Stimulated activated CD8-positive, alpha-beta memory T cell treated with anti-CD3 and anti-CD28 coated beads, Interleukin-4, amount 100 ng/mL, for 1 hour (primary cell): ENCODE measurements at places on chromosomes 11 and 22.

DNA sequence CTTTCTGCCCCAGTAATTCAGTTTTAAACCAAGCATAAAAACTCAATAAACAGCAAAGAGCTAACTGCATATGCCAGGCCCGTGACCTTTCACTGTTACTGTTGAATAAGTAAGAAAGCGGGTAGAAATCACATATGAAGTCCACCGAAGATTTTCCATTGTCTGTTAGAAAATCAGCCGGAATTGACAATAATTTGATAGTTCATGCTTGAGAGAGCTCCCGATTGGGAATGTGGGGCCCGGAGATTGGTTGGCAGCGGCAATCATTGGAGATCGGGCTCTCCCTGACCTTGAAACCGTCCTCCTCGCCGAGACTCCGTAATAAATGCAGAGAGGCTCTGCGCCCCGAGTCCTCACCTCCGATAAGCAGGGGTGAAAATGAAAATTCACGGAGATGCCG lies 709.6 kb downstream of the BRD1 start:
- DNase-seq: no peak

DNA sequence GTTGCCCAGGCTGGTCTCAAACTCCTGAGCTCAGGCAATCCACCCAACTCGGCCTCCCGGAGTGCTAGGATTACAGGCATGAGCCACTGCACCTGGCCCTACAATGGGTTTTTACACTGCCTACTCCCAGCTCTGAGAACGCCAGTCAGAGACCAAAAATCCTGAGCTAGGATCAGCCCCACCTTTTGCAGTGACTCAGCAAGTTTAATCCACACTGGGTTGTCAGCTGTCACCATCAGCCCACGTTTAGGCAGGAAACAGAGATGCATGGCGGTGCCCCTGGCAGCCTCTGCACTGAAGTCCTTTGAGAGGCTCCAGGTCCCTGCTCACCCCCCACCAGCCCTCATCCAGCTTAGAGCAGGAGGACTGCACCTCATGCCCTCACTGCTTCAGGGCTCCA lies 117.6 kb downstream of the ARHGAP8 start:
- DNase-seq: no peak

DNA sequence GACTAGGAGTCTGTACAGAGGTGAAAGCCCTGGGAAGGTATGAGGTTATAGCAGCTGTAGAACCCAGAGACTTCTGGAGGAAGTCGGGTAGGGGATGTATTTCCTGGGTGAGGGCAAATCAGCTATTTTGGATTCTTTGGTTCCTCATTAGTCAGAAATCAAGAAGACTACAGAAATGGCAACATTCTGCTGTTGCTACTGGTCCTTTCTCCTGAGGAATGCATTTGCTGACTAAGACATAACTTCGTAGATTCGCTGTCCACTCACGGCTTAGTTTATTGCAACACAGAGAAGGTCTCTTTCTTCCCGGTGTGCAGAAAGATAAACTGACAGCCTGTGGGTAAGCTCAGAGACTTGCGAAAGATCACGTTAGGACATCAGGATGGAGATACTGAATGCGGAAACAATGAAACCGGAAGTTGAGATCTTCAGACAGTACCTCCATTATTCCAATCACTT lies 25.3 kb upstream of the SESN3 start:
- DNase-seq: no peak

DNA sequence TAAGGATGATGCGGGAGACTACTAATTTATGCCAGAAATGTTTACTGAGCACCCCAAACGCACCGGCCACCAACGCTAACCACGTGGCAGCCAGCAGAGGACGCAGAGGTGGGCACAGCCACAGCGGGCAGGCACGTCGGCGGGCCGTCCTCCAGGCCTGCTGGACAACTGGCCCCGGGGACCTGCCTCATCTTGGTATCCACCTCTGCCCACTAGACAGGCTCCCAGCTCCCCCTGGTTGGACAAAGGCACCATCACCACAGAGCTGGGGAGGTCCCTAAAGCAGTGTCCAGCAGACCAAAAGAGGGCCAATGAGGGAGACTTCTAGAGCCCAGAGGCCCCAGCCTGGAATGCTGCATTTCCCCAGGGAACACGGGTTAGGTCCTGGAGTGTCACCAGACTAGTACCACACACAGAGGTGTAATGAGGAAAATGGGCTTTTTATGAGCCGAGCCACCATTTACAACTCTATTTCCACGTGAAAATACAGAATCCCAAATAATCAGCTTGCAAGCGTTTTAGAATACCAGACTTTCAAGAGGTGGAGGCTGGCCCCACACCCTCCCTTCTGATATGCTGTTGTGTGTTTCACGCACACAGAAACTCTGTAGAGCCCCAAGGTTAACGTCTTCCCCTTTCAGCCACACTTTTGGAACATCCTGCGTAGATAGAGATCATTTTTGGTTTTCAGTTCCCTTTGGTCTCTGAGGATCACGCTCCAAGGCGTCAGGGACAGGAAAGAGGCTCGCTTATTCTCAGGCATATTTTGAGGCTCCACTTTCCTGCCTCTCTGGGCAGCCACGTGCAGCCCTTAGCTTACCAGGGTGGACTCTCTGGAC lies 23.7 kb upstream of the BID start:
- DNase-seq: no peak

- no peak for DNase-seq
These were observed 81.5 kb downstream of the AMBRA1 start for GRCh38 chr11:46512261-46512881.

DNA sequence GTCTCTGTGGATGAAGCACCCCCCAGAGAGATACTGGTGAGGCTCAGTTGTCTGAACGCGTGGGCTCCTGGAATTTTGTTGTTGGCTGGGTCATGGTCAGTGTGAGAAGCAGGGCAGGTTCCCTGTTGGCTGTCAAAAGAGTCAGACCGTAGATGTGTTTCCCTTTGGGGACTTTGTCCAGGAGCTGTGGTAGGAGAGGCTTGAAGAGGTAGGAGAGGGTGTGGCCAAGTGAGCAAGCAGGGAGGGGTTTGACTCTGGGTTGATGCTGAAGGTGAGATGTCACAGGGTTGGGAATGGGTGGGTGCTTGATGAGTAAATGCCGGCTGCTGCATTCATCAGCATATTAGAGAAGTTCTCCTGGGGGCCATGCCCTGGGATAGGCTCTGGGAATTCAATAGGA lies 803.2 kb downstream of the TBC1D22A start:
- no peak for DNase-seq

DNA sequence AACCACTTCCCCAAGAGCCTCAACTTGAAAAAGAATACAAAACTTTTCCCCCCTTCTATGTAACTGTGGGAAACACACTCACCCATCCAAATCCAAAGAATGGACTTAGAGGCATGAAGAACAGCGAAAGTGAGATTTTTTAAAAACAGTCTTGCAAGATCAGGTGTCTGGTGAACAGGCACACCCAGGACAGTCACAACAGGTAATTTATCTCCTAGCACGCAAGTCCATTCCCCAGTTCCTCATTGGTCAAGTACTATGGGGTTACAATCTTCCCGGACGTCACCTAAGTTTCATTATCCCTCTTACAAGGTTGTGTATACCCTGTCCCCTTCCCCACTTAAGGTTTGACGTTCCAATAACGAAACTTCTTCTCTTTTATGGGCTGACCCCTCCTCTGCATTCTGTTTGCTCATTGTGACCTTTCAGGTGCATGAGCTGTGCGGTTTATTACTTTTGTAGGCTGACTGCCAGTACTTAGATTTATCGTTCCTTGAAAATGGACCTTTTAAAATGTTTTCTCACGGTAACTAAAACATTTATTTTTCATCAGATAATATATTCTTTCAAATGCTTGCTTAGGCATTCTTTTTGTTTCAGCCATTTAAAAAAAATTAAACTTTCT lies 1401.9 kb downstream of the FAM181B start:
- DNase-seq: no peak

DNA sequence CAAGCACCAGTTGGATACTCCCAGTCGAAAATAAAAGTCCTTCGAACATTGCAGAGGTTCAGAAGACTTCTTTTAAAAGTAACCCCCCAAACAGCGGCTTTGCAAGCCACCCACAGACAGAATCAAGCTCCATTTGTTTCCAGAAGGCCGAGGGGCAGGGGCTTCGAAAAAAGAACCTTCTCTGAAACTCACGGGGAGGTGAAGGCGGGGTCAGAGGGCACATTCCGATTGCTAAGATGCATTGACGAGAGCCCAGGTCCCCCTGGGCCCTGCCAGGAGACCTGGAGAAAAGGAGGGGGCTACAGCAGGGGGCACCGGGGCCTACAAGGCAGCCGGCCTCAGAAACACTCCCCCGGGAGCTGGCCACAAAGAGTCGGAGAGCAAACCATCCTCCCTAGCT lies 306.8 kb downstream of the MN1 start:
- no peak for DNase-seq

- no peak for DNase-seq
These were observed 43.2 kb downstream of the ME3 start for GRCh38 chr11:86629045-86629706.

DNA sequence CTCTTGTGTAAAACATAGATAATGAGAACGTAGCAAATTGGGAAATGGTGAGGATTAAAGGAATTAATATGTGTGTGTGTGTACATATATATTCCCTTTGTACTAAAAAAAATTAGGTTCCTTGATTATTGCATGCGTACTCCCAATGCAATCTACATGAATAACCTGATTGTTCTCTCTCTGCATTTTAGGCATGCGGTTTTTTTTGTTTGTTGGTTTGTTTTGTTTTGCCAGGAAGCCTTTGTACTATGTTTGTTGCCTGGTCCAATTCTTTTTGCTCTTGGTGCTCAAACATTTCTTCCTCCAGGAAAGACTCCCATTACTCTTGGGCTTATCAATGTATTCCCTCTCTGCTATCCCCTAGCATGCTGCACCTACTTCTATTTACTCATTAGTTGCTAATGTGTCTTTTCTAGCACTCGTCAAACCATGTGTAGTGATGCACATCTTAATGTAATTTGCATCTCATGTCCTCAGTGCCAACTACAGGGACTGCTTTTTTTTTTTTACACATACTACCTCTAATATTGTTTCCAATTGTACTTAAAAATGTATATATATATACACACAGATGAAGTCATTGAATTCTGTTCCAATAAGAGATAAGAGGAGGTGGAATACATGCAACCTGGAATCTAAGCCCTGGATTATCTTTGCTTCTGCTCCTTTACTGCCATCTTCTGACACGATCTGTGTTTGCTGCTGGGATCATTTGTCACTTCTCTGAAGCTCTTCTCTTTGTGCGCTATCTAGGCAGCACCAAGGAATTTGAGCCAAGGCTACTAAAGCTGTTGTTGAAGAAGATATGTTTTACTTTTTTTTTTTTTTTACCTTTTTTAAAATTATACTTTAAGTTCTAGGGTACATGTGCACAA lies 197.2 kb upstream of the ANO3 start:
- DNase-seq: no peak

- DNase-seq: no peak
These were observed 17.8 kb downstream of the CHORDC1 start for GRCh38 chr11:90204832-90205646.

DNA sequence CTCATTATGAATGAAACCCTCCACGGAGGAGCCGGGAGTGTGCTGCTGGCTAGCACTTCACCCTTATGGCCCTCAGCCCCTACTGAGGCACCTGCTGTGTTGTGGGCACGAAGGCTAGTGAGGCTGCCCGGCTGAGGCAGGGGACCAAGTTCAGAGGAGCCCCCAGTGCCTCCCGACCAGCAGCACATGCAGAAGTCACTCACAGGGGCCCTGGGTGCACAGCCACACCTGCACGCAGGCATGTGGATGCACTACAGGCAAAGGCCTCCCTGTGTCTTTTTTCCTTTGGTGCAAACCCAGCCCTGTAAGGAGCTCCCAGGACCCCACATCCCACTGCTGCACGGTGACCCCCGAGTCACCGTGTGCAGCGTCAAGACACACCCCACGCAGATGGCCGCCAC lies 261.5 kb downstream of the BRD1 start:
- no peak for DNase-seq

GRCh38 chr11:115087791-115088190 lies 409.5 kb downstream of the NXPE2 start:
- DNase-seq: no peak

- no peak for DNase-seq
These were observed 9.2 kb downstream of the THYN1 start for GRCh38 chr11:134243913-134244312.

GRCh38 chr22:28005513-28005912 lies 86.5 kb upstream of the PITPNB start:
- DNase-seq: no peak

- DNase-seq: no peak
These were observed 4.4 kb downstream of the BIK start for GRCh38 chr22:43114958-43115357.

DNA sequence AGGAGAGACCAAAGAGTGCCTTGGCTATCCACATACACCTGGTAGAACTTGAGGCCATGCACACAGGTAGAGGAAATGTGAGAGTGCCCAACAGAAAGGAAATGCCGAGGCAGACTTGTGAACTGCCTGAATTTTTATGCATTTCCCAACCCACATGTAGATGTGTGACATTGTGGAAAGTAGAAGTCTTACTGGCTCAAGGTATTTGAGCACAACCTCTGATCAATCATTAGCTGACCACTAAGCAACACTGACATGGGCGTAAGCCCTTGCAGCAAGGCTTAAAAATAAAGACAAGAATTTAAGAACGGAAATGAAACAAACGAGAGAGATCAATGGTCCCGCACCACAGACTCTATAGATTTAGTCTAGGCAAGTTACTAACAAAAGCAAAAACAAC lies 62.6 kb downstream of the POLD3 start:
- no peak for DNase-seq

GRCh38 chr22:20215742-20216141 lies 52.4 kb downstream of the RTN4R start:
- no peak for DNase-seq

DNA sequence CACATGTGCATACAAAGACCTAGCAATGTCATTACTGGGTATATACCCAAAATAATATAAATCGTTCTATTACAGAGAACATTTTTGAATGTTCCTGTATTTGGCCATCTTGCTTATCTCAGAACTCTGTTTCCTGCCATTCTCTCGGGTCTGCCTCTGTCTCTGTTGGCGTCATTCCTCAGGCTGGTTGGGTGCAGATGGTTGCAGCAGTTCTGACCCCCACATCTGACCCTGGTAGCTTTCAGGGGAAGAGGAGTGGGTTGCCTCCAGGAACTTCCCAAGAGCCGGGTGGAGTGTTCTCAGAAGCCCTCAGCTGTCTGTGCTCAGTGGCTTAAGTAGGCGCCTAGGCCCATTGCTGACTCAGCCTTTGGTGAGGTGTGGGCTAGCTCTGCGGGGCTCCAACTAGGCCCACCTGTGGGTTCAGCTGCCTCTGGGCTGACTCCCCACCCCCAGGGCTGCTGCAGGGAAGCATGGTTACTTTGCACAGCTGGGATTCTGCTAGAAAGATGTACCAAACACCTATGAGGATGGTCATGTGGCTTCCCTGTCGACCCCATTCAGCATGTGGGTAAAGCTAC lies 114.0 kb downstream of the TBC1D22A start:
- DNase-seq: no peak

DNA sequence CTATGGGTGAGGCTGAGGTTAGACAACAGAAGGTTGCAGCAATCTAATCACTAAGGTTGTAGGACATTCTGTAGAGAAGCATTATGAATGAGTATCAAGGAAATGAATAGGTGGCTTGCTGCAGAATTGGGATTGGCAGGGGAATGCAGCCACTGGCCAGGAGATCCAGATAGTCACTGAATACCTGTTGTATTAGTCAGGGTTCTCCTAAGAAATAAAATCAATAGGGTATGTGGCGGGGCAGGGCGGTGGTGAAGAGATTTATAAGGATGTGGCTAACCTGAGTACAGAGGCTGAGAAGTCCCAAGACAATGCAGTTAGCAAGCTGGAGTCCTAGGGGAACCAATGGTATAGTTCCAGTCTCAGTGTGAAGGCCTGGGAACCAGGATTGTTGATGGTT lies 163.0 kb downstream of the SPON1 start:
- DNase-seq: no peak

- DNase-seq: no peak
These were observed 5.4 kb downstream of the SCARF2 start for GRCh38 chr22:20432244-20432686.

- DNase-seq: no peak
These were observed 9.0 kb downstream of the MB start for GRCh38 chr22:35608088-35608487.
